ENCODE measurements at places on chromosomes 4 and X.

- DNase-seq: no peak
Observed at GRCh38 chr4:119921830-119922229, 144.8 kb downstream of the MAD2L1 start.

- DNase-seq: no peak
Observed at GRCh38 chr4:151687021-151687640, 73.7 kb downstream of the GATB start.

- DNase-seq: no peak
Observed at GRCh38 chr4:118326585-118326984, 26.2 kb downstream of the PRSS12 start.

DNA sequence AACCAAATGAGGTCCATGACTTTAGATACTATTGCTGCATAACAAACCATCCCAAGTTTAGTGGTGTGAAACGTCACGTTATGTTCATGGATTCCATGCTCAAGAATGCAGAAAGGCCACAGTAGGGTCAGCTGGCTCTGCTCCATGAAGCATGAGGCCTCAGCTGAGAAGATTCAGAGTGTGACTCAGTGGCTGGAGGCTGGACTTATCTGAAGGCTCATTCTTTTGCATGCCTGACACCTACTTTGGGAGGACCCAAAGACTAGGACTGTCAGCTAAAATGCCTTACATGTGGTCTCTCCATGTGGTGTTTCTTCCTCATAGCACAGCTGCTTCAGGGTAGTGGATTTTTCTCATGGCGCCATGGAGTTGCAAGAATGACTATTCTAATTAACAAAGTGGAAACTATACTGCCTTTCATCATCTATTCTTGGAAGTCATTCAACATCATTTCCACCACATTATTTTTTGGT, 11.5 kb upstream of the CCDC149 start:
- DNase-seq: no peak

DNA sequence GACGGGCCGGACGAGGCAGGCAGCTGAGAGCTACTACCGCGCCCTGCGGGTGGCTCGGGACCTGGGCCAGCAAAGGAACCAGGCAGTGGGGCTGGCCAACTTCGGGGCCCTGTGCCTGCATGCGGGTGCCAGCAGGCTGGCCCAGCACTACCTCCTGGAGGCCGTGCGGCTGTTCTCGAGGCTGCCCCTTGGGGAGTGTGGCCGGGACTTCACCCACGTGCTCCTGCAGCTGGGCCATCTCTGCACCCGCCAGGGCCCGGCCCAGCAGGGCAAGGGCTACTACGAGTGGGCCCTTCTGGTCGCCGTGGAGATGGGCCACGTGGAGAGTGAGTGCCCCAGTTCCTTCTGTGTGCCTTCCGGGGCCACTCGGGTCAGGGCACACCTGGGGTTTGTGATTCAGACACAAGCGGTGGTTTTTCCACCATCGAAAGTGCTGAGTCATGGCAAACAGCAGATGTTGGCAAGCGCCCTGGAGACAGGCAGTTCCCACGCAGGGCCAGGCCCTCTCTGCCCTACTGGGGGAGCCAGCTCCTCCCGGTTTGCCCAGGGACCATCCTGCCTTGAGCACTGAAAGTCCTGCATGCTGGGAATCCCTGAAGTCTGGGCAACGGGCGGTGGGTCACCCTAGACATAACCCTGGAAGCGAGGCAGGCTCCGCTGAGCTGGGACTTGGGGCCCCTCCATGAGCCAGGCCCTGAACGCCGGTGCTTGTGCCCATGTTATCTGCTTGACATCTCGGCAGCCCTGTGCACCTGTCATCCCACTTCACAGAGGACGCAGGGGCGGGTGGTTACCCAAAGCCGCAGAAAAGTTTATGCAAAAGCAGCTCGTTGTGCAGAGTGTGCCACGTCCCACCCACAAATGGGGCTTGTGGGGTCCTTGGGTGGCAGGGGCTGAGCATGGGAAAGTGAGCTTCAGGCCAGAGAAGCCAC, 29.5 kb downstream of the SH3TC1 start:
- DNase-seq: peak; percentile 47

- no peak for DNase-seq
Observed at GRCh38 chr4:106247600-106247999, 68.4 kb downstream of the TBCK start.

DNA sequence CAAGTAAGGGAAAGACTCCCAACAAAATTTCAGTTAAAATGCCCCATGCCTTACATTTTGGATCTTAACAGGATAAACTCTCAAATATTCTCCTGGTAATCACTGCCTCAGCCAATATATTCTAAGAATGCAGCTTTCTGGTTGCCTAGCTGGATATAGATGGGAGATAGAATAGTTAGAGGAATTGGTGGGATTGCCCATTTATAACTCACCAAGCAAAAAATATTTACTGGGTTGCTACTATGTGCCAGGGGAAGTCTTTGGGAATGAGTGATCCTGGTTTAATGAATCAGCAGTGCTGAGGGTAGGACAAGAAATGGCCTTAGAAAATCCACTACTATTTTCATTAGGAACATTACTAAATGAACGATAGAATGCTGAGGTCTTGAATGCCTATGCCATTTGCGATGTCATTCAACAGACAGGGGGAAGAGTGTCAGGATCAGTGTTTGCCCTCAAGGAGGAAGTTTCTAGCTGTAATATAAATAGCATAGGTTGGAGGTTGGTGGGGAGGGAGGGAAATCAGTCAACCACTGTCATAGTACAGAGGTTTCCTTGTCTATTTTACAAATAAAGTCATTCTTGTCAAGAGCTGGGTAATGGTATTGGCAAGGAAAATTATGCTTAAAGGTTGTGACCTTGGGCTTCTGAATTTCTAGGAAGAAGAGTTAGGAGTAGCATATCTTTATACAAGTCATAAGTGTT, 63.5 kb downstream of the ENOPH1 start:
- no peak for DNase-seq

DNA sequence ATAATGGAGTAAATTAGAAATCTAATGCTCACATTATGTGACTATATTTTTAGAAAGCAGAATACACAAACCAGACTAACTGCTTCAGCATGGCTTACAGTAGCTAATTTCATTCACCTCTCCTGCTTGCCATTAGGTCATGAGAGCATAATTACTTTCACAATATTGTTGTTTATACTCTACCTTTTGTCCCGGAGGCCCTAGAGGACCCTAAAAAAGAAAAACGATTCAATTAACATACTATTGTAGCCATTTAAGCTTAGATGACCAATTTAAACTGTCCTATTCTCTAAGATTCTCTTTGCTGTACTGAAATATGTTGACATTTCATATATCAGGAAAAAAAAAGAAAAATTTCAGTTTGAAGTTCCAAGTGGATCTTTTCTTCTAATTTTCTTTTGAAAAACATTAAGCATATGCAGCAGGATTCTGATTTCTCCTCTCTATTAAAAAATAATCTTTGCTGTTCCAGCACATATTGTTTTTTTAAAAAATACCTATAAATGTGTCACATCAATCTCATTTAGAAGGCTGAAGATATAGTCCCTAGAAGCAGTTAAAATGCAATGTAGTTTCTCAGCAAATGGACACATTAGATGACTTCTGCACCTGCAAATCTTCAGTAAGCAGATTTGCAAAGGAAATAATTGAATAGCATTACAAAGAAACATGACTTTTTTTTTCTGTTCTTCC, 157.7 kb upstream of the ETNPPL start:
- DNase-seq: no peak

GRCh38 chr4:1907848-1908525, 36.8 kb downstream of the NSD2 start:
- no peak for DNase-seq

DNA sequence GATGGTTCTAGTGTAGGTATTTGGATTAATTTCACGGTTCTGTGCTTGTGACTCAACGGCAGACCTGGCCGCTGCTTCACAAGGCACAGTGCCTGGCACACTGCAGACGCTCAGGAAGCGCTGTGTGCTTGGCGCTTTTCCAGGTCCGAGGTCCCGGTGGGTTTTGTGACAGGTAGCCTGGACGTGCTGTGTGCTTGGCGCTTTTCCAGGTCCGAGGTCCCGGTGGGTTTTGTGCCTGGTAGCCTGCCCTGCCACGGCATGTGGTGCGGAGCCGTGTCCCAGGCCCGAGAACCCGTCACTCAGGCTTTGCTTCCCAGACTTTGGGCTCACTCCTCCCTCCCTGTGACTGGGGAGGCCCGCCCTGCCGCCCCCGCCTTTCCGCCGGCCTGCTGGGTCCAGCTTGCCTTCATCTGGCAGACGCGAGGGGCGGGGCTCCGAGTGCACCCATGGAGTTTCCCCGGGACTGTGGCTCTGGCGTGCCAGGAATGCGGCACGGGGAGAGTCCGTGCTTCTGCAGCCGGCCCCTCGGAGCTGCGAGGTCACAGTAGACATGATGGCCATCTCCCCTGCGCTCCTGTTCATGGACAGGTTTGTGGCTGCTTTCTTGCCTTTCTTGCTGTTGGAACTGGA, 44.2 kb downstream of the TBC1D14 start:
- DNase-seq: no peak

DNA sequence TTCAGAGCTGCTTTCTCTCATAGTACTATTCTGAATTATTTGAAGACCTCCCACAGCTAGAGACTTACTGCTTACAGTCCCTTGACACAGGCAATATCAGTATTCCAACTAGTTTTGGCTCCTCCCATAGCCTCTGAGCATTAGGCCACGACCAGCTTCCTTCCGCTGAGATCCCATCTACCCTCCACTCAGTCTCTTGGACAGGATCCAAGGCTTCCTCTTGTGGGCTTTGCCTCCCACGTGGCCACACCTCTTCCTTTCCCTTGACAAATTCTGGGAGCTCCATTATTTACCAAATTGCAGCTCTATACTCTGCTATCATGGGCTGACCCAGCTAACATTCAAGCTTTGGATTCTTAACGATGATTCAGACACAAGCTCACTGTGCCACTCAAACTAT, 470.4 kb upstream of the GALNT7 start:
- DNase-seq: no peak

DNA sequence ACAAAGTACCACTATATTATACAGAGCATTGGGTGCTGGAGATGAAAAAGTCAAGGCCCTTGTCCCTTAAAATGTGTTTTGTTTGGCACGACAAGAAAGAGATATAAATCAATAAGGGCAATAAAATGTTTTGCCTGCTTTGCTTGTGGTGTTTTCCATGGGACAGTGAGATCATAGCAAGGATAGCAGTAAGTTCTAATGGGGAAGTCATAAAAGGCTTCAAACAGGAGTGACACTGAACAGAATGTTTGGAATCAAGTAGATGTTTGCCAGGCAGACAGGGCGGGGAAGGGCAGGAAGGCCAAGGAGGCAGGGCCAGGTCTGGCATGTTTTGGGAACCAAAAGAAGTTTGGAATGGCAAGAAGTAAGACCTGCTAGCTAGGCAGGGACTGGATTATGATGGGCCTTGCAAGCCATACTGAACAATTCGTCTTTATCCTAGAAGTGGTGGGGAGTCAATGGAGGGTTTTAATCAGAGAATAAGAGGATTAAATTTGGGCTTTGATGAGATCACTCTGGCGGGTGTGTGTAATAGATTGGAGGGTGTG, 16.4 kb downstream of the FGF2 start:
- no peak for DNase-seq

GRCh38 chrX:6666624-6667023, 131.7 kb upstream of the VCX3A start:
- DNase-seq: no peak

- no peak for DNase-seq
Observed at GRCh38 chrX:104961926-104962325, 258.6 kb downstream of the TEX13A start.

- no peak for DNase-seq
Observed at GRCh38 chr4:16532240-16532970, 306.1 kb upstream of the TAPT1 start.

- no peak for DNase-seq
Observed at GRCh38 chr4:76952656-76953582, 3.4 kb downstream of the SEPTIN11 start.

- DNase-seq: no peak
Observed at GRCh38 chr4:152862608-152863007, 73.5 kb upstream of the FHDC1 start.

GRCh38 chr4:152294331-152294730, 241.6 kb downstream of the FBXW7 start:
- DNase-seq: no peak

DNA sequence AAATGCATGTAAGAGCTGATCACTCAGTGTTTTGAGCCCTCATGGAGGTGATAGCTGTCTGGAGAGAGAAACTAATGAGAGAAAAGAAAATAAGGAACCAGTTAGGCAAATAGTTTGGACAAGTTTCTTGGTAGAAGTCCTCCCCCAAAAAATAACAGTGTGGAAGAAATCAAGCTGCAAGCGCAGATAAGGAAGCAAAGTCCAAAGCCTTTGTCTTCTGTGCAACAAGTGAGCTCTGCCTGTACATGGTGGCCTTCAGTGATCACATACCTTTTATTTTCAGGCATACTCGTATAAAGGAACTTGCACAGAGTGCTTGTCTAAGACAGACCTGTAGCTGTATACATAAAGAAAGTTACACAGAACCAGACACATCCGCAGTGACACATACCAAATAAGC, 2.5 kb upstream of the UGT2A3 start:
- DNase-seq: no peak

DNA sequence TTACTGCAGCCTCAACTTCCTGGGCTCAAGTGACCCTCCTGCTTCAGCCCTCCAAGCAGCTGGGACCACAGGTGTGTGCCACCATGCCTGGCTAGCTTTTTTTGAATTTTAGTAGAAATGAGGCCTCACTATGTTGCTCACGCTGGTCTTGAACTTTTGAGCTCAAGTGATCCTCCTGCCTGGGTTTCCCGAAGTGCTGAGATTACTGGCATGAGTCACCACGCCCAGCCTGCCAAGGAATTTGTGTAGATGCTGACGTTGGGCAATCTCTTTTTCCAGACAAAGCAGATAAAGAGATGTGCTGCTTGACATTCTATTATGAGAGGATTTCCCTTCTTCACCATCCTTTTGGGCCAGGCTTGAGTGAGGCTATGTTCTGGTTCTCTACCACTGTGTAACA, 254.5 kb upstream of the RPS6KA3 start:
- no peak for DNase-seq

GRCh38 chr4:150098214-150098613, 20.0 kb downstream of the DCLK2 start:
- DNase-seq: no peak

DNA sequence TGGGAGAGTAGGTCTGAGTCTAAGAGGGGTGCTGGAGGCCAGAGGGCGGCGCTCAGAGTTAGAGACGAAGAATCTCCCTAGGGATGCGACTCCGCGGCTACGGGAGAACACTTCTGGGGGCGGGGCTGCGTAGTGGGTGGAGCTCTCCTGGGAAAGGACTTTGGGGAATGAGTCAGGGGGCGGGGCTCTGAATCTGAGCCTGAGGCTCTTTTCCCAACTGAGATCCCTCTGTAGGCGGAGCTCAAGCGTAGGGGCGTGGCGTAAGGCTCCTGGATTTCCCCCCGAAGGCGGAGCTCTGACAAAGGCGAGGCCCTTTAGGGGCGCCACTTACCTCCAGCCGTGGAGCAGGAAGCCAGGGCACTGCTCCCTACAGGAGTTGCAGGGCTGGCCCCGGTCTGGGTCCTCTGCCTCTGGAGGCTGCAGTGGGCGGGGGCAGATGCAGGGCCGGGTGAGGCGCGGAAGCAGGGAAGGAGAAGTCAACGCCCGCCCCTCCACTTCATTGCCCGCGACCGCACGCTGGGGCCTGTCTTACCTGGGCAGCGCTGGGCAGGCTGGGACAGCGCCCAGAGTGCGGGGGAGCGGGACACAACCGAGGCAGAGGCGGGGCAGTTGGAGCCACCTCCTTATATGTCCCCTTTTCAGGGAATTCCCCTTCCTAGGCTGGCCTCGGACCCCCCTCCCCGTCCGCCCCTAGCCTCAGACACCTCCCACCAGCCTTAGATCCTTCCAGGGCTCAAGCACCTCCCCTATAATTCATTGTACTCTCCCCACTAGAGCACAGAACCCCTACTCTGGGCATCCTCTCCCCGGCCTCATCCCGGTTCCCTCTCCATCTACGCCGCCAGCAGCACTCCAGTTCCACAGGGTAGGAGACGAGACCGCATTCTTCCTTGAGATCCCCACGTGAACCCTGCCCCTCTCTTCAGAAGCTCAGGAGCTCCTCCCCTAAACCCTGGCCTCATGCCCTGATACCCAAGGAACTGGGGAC, 1.6 kb downstream of the PRICKLE3 start:
- no peak for DNase-seq
